ENCODE measurements at places on chromosomes 7 and 10. TPM values are rescaled to one million over a fixed set of nuclear protein-coding genes. Genes with fewer than 3 reads are reported as not detected.

Gene NUTM2E
- total RNA-seq: 0.08 TPM

Gene HOXA11
- total RNA-seq: 2.9 TPM

Gene GPR15LG
- total RNA-seq: 560 TPM

Gene TBC1D12
- total RNA-seq: 21.0 TPM

Gene PFKFB3
- 70.7 TPM for total RNA-seq

DNA sequence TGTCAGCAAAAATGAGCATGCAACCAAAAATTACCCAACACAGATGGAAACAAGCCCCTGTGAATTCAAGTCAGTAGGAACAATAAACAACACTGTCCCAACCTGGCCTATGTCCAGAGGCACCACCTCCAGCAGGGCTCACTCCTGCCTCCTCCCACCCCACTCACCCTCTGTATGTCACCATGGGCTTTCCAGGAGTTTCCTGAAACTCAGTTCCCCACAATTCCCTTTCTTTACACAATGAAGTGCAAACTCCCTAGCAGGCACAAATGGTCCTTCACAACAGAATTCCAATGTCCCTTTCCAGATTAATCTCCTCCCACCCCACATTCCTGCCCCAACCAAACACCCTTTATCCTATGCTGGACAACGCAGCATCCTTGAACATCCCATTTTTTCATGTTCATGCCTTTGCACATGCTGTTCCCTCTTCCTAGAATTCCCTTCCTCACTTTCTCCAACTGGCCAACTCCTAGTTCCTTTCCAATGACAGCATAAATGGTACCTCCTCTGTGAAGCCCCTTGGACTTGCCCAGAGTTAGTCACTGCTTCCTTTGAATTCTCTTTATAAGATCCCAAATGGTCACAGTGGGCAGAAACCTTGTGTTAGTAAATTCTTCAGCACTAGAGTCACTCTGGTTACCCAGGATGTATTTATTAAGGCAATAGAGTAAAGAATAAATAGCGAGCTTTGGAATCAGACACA is 157.5 kb downstream of the SLIT1 start:
- no peaks in the 10 kb centered on the region for H3K4me1 ChIP-seq
- no peaks in the 10 kb centered on the region for H3K36me3 ChIP-seq
- no peak overlapping the region for H3K4me3 ChIP-seq
- no peak for DNase-seq
- no peaks in the 10 kb centered on the region for H3K27me3 ChIP-seq

DNA sequence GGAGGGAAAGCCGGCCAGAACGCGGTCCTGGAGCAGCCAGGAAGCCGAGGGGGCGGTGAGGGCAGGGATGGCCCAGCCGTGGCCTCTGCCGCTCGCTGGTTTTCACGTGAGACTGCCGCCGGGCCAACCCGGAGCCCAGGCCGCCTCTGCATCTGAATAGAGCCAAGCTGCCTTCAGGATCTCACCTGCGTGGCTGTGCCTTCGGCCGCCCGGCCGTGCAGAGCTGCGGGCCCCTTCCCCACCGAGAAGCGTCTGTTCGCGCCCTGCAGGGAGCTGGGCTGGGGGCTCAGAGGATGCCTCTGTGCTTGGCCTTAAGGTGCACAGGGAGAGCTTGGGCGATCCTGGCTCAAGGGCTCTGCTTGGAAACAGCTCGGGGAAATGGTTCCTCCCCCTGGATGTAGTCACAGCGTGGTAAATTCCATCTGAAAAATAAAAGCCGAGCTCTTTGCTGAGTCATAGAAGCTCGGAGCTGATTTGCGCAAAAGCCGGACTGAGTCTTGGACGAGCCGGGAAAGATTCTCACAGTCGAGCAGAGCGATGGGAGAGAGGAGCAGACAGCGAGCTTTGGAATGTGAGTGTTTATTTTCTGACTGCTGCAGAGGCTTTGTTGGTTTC is at the start of gene JAKMIP3:
Gene JAKMIP3, plus strand, starts transcription at position 456 of the 615 bp plus-strand sequence. CDS start 38,863 bp downstream, outside the sequence.
- no peaks in the 10 kb centered on the region for H3K27me3 ChIP-seq
- peaks cover 3% of the 10 kb centered on the region for H3K4me1 ChIP-seq
- H3K36me3 ChIP-seq: no peaks in the 10 kb centered on the region
- peak within 1 kb of the TSS; percentile 24 for H3K4me3 ChIP-seq
- no peak within 1 kb of the TSS for H3K27ac ChIP-seq

- no peak for DNase-seq
- H3K4me3 ChIP-seq: no peak overlapping the region
- H3K27me3 ChIP-seq: no peaks in the 10 kb centered on the region
- no peaks in the 10 kb centered on the region for H3K36me3 ChIP-seq
- H3K27ac ChIP-seq: peak overlapping the region; percentile 77
- no peaks in the 10 kb centered on the region for H3K4me1 ChIP-seq
Observed at GRCh38 chr10:11682851-11683250, 59.3 kb upstream of the ECHDC3 start.

- no peak within 1 kb of the TSS for H3K27ac ChIP-seq
- peaks cover 7% of the 10 kb centered on the region for H3K27me3 ChIP-seq
- no peak within 1 kb of the TSS for H3K4me3 ChIP-seq
- H3K36me3 ChIP-seq: no peaks in the 10 kb centered on the region
- no peaks in the 10 kb centered on the region for H3K4me1 ChIP-seq
Observed at GRCh38 chr7:4861673-4862072, at the start of gene PAPOLB. Gene PAPOLB, minus strand, starts transcription at chr7:4862030. Its CDS starts 220 bp downstream, at chr7:4861810.

GRCh38 chr10:31318854-31319601 is at the start of gene ZEB1:
Gene ZEB1, plus strand, starts transcription at chr10:31319216. Its CDS starts 19 bp downstream, at chr10:31319235.
- peak; percentile 88 for DNase-seq
- peaks cover 10% of the 10 kb centered on the region for H3K27me3 ChIP-seq
- no peaks in the 10 kb centered on the region for H3K36me3 ChIP-seq

DNA sequence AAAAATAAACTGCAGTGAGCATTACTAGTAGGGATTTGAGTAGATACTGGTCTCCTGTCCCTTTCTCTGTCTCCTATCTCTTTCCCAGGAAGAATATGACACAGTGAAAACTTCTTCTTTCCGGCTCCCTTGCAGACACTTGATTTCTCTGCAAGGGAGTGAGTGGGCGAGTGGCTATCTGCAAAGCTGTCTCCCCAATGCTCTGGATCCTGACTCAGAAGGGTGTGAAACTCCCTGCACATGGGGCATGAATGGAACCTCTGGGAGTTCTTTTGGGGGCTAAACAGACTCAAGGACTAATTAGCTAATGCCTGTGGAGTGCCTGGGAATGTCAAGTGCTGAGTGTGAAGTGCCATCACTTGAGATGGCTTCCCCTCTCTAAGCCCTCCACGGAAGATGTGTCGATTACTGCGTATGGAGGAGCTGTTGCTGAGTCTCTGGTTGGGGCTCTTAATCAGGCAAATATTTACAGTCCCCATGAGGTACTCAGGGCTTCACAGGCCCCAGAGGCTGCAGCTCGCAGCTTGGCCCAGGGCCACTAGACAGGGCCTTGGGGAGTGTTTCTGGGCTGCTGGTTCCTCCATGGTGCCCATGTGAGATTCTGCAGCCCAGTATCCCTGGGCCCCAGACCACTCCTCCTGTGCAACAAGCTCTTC is 139.8 kb downstream of the RPS24 start:
- H3K27me3 ChIP-seq: no peaks in the 10 kb centered on the region
- H3K27ac ChIP-seq: no peak overlapping the region
- H3K4me1 ChIP-seq: no peaks in the 10 kb centered on the region
- H3K36me3 ChIP-seq: no peaks in the 10 kb centered on the region
- no peak for DNase-seq
- H3K4me3 ChIP-seq: no peak overlapping the region

- H3K27me3 ChIP-seq: peaks cover 6% of the 10 kb centered on the region
- H3K4me3 ChIP-seq: peak overlapping the region; percentile 28
- H3K36me3 ChIP-seq: no peaks in the 10 kb centered on the region
- no peak for DNase-seq
- no peak overlapping the region for H3K27ac ChIP-seq
Observed at GRCh38 chr7:151276666-151277590, 28.4 kb upstream of the SMARCD3 start.

DNA sequence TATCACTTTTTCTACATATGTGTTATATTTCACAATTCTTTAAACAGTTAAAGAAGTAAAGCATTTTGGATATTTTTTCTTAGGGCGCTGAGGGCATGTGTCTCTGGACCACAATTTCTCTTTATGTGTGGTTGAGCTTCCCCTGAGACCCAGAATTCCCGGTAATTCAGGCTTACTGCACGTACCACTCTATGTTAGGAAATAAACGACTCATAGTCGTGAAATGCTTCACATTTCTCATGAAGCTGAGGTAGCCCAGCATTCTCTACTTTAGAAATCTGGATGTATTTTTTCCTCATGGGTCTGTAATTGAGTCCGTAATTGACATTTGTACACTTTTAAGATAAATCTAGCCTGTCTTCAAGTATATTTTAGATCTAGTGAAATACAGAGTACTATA is 170.6 kb downstream of the FZD1 start:
- H3K4me3 ChIP-seq: no peak overlapping the region
- no peak overlapping the region for H3K27ac ChIP-seq
- H3K36me3 ChIP-seq: no peaks in the 10 kb centered on the region
- H3K4me1 ChIP-seq: no peaks in the 10 kb centered on the region
- H3K27me3 ChIP-seq: no peaks in the 10 kb centered on the region

DNA sequence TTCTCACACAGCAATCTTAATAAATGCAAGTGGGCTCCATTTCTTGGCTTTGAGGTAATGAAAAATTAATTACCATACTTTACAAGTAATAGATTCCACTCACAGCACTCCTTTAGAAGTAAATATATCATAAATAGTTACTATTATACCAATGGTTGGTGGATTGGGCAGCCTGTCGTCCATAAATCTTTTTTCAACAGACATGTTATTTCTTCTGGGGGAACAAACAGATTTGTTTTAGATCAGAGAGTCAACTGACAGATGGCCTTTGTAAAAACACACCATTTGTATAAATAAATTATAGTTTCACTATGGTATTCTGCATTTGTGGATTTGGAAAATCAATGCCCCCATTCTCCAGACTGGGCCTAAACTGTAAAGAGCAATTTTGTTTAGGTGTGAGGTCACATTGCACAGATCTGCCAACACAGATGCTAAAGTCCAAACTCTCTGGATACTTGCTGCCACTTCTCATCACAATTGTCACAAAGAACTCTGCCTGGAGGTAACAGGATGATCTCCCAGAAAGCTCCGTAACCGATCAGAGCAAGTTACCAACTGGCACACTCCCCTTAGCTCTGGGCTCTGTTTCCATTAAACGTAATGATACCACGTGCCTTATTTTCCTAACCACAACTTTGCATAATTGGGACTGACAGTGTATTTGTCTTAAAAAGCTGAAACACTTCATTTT is 4.5 kb upstream of the MACROH2A2 start:
- H3K27ac ChIP-seq: no peak overlapping the region
- H3K36me3 ChIP-seq: no peaks in the 10 kb centered on the region
- H3K27me3 ChIP-seq: no peaks in the 10 kb centered on the region
- H3K4me3 ChIP-seq: no peak overlapping the region
- DNase-seq: no peak
- no peaks in the 10 kb centered on the region for H3K4me1 ChIP-seq

GRCh38 chr10:93138113-93138870 is 64.6 kb downstream of the CYP26A1 start:
- no peak overlapping the region for H3K4me3 ChIP-seq
- no peaks in the 10 kb centered on the region for H3K4me1 ChIP-seq
- no peaks in the 10 kb centered on the region for H3K27me3 ChIP-seq
- no peaks in the 10 kb centered on the region for H3K36me3 ChIP-seq

- no peak overlapping the region for H3K27ac ChIP-seq
- H3K4me1 ChIP-seq: no peaks in the 10 kb centered on the region
- H3K27me3 ChIP-seq: no peaks in the 10 kb centered on the region
- DNase-seq: no peak
- no peaks in the 10 kb centered on the region for H3K36me3 ChIP-seq
Observed at GRCh38 chr10:78433766-78434535, 400.3 kb downstream of the RPS24 start.

- no peaks in the 10 kb centered on the region for H3K27me3 ChIP-seq
- no peak for DNase-seq
- no peaks in the 10 kb centered on the region for H3K36me3 ChIP-seq
- no peak overlapping the region for H3K27ac ChIP-seq
Observed at GRCh38 chr10:117892681-117893220, 154.0 kb downstream of the RAB11FIP2 start.

- H3K4me3 ChIP-seq: no peak overlapping the region
- no peak for DNase-seq
- no peaks in the 10 kb centered on the region for H3K36me3 ChIP-seq
- no peaks in the 10 kb centered on the region for H3K27me3 ChIP-seq
- no peak overlapping the region for H3K27ac ChIP-seq
- H3K4me1 ChIP-seq: no peaks in the 10 kb centered on the region
Observed at GRCh38 chr7:81956520-81956919, 186.7 kb upstream of the HGF start.

DNA sequence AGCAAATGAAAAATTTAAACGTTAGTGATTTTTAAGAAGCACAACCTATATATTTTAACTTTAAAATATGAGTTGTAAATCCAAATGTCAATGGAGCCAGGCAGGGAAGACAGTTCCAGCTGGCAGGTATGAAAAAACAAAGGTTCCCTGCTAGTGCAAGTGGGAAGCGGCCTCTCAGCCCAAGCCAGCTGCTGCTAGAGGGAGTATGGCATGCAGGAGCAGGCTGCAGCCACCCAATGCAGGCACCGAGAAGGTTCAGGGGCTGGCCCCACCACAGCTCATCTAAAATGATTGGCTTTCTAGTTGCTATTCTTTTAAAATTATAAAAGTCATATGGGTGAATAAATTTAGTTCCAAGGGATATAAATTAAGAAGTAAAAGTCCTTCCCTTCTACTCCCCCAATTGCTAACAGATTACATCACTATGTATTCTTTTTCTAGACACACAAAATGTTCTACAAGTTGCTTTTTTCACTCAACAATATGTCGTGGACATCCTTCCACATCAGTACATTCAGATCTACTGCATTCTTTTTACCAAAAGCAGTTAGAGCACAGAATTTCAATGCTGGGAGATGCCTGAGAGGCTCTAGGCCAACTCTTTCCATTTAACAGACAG is 69.3 kb downstream of the SGMS1 start:
- no peaks in the 10 kb centered on the region for H3K27me3 ChIP-seq
- no peak overlapping the region for H3K4me3 ChIP-seq
- H3K36me3 ChIP-seq: no peaks in the 10 kb centered on the region
- H3K27ac ChIP-seq: no peak overlapping the region
- H3K4me1 ChIP-seq: no peaks in the 10 kb centered on the region

- no peak for DNase-seq
- no peaks in the 10 kb centered on the region for H3K4me1 ChIP-seq
- H3K27ac ChIP-seq: no peak overlapping the region
- no peak overlapping the region for H3K4me3 ChIP-seq
Observed at GRCh38 chr10:4810092-4810491, 15.9 kb upstream of the AKR1E2 start.
